Activated T-cell treated with anti-CD3 and anti-CD28 coated beads for 1 hour (primary cell): ENCODE measurements at places on chromosomes 3 and 15.

DNA sequence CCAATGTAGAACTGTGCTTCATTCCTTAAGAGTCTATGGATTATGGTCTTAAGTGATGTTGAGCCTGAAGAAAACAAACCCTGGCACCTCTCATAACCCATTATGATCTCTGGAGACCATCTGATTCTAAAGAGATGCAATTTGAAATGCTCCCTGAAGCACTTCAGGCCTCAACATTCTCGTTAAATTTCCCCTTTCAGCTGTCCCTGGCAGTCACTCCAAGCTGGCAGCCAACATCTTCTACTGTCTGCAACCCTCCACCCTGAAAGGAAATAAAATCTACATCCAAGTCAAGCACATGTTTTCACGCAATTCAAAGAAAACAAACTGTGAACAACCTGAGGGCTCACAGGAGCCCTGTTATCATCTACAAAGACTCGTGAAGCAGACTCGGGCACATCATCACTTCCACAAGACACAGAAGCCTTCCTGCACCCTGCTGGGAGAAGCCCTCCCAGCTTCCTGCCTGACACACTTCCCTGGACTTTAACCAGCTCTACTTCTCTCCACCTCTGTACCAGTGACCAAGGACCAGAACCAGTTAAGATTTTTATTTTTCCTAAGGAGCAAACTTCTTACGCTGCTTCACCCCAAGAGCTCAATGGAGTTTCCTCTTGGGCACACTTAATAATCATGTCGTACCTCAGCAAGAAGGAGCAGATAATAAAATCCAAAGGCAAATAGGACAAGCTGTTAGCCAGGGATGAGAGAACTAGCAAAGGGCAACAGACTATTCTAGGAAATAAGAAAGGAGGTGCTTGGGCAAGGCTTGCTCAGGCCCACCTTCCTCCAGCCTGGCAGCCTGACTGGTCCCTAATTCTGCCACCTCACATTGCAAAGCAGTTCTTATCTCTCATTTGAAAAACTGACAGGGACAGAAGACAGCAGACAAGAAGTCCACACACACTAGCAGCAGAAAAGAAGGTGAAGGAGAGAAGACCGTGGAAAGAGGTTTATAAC lies 67.1 kb downstream of the MAGI1 start:
- DNase-seq: no peak

DNA sequence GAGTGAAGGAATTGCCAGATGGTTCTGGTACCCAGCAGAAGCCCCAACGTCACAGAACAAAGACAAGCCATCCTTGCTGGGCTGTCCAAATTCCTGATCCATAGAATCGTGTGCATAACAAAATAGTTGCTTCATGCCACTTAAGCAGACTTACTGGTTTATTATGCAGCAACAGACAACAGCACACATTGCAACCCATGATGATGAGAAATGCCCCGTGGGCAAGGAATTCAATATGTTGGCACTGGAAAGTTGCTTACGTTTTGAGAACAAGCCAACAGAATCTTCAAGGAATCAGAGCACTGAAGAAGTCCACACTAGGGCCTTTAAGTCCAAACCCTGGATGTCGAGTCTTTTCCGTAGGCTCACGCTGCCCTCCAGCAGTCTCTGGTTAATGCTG lies 40.3 kb downstream of the CCR4 start:
- no peak for DNase-seq

DNA sequence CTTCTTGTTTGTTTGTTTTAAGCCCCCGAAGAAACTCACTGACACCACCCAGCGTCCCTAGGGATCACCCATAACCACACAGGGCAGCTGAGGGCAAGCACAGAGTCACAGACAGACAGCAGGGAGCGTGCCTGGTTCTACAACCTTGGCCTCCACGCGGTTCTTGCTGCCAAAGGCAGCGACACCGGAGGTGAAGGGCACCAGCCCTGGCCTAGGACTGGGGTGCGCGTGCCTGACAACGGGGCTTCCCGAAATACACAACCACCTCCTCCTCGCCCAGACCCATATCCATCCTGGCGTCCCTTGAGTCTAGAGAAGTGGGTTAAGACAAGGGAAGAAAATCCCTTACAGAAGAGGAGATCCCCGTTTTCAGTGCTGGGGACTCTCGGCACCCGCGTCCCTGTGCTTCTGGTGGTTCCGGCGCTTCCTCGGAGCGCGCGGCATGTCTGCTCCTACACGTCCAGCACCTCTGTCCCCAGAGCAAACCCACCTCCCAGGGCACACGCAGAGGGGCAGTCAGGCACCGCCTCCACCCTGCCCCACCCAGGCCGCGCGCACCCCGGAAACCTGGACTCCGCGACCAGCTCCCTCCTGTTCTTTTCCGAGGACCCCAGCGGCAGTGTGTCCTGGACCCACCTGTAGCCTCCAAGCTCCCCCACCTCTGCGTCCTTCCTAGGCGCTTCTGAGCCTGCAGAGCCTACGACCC lies 911 bp downstream of the RFTN1 start:
- peak; percentile 37 for DNase-seq

- no peak for DNase-seq
Measured at GRCh38 chr15:31522028-31522427, 195.4 kb downstream of the KLF13 start.

- DNase-seq: no peak
Measured at GRCh38 chr3:17800232-17800631, 57.8 kb upstream of the TBC1D5 start.

DNA sequence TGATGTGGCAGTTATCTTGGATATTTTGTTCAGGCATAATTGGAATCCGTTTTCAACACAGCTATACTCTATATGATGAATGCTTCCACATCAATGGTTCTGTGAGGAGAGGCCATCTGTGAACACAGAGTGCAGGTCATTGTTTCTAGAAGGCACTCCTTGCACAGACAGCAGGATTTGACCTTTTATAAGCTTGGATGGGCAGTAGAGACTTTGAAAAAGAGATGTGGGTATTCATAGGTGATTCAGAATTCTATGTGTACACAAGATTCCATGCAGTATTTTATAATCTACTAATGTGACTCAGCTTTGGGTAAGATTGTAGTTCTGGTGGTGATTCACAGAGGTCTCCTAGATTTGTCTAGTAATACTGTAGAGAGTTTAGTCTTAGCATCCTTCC lies 12.5 kb downstream of the ARPP21 start:
- DNase-seq: no peak

DNA sequence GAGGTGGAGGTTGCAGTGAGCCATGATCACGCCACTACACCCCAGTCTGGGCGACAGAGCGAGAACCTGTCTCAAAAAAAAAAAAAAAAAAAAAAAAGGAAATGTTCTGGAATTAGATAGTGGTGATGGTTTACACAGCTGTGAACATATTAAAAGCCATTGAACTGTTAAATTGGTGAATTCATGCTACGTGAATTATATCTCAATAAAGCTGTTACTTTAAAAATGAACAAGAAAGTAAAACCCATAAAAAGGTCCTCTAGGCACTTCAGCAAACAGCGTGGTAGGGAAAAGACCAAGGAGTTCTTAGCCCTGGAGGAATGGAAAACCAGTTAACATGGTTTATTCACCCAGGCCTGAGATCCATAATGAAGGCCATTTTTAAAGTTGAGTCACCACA lies 180.1 kb downstream of the ATG7 start:
- DNase-seq: no peak
